ENCODE measurements at places on chromosomes 13 and 19.
A peak's percentile ranks its signal among the peaks of the same experiment; 100 is the strongest.

- no peak for DNase-seq
These were observed 448.2 kb downstream of the LIG4 start for GRCh38 chr13:107767119-107767518.

DNA sequence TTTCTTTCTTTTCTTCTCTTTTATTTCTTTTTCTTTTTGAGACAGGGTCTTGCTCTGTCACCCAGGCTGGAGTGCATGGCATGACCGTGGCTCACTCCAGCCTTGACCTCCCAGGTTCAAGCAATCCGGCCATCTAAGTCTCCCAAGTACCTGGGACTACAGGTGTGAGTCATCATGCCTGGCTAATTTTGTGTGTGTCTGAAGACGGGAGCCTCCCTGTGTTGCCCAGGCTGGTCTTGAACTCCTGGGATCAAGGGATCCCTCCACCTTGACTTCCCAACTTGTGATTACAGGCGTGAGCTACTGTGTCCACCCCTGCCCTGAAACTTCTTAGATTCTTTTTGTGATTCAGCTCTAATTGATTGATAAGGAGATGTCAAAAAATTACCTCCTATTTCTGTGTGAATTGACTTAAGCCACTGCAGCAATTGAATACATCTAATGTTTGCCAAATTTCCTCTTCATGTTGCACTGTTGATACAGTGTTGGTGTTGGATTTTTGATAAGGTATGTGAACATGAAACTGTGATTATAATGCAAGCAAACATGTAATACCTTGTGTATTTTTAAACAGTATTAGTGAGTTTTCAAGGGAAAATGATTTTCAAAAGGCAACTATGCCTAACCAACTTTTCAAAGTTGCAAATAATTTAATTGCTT lies 22.6 kb downstream of the KLF5 start:
- no peak for DNase-seq

GRCh38 chr19:39563408-39563807 lies 23.4 kb upstream of the EID2 start:
- no peak for DNase-seq

- DNase-seq: peak; percentile 58
These were observed 748 bp downstream of the LMNB2 start for GRCh38 chr19:2455851-2456570.
